ENCODE measurements at places on chromosomes 2 and 18.

DNA sequence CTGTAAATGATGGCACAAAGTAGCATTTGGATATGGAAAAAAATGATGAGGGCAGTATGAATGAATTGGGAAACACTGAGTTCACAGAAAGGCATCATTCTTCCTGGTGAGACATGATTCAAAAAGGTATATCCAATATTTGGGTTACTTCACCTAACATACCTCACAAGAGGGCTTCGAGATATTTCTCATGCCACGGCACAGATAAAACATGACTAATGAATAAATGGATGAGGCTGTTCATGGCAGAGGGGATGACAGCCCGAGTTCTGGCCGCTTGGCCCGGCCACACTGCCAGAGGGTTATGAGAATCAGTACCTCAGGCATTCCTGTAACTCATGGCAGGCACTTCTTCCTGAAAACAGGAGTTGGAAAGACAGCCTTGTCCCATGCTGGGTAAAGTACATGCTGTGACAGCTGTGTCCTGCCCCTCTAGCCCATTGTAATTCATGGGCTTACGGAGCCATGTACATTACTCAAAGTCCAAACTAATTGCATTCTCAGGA lies 116.0 kb upstream of the ACVR1C start:
- no peak for DNase-seq

- DNase-seq, result no peak
These were observed 209.9 kb downstream of the TFCP2L1 start for GRCh38 chr2:121075006-121075551.

DNA sequence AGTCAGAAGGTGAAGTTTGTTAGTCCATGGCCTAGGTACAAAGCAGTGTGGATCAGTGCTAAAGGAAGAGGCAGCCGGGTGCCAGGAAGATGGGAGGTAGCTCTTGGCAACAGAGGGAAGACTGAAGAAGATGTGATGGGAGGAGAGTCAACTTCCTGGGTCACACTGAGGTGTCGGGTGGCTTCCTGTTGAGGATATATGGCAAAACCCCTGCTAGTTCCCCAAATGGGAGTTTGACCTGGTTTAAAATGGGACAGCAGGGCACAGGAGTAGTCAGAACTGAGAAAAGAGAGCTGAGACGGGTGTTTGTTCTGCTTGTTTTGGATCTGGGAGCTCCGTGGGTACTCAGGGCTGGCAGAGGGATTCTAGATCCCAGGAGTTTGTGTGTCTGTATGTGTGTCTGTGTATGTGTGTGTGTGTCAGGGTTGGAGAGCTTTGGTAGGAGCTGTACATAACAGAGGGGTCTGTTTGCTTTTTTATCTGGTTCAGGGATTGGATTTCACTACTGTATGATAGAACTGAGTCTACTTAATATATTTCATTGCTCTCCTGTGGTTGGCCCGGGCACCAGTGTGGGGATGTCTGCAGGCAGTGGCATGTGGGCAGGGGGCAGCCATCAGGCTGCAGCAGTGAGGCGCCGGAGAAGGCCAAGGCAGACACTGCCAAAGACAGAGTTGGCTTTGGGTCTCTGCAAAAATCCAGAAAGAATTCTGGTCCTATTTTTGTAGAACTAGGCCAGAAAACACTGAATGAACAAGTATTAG lies 17.1 kb downstream of the MXD1 start:
- no peak for DNase-seq

GRCh38 chr2:168015274-168015953 lies 232.0 kb downstream of the STK39 start:
- no peak for DNase-seq

- DNase-seq, result no peak
These were observed 236.3 kb upstream of the SPRED2 start for GRCh38 chr2:65668744-65669143.

DNA sequence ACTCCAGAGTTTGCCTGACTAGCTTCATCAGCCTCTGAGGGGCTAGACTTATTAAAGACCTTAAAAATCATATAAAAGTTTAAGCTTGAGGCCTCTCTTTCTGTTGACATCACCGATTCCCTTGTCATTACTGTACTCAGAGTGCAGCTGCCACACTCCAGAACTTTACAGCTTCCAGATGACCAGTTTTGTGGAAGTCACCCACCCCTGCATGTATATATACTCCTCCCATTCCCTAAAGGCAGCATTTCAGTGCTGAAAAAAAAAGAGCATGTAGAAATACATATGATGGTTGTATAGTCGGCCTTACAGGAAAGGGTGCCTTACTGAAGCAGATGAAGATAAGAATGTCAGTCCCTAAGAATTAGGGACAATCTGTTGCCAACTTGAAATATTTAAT lies 117.3 kb downstream of the FEZ2 start:
- DNase-seq, result no peak

DNA sequence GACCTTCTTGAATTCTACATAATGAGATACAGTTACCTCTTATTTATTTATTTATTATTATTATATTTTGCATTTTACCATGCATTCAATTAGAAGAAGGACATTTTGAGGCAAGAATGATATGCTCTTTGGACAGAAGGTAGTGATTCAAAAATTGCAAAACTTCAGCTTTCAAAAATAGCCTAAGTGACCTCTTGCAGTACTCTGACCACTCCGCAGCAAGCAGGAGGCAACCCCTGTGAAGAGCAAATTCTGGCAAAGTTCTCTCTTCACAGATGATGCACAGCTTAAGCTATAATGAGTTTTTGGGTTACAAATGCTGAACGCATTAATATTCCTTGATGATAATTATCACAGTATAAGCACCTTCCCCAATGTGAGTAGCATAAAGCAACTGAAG lies 170.0 kb downstream of the ZNF521 start:
- no peak for DNase-seq

DNA sequence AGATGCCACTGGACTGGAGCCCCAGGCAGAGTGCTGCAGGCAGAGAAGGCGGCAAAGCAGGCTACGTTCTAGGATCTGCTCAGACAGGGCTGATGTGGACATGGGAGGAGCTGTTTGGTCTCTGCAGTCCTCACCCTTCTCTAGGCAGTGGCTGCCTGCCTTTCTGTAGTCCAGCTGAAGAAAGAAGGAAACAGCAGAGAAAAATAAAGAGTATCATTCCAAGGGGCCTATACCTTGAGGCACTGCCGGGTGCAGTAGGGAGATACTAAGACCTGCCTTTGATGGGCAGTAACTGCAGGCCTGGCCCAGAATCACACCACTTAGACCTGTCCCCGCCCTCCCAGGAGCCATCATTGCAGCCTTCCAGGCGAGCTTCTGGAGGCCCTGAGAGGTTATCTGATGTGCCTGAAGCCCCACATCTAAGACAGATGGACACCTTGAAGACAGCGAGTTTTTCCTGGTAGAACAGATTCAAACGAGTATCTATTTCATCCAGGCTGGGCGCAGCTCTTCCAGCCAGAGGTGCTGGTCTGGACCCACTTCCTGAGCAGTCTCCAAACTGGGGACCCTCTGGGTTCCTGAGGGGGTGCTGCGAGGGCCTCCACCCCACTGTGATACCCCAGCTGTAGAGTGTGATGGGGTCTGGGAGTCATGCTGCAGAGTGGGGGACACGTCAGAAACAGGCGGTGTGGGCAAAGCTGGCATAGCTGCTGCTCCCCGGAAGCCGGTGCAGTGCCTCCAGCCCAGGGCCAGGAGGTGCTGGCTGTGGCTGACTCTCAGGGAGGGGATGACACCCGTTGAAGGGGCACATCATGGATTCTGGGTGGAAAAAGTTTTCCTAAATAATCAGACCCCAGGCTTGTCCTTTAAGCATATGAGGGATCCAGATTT lies 87.3 kb upstream of the OTOS start:
- no peak for DNase-seq

GRCh38 chr2:96636551-96637171 lies 1.5 kb downstream of the KANSL3 start:
- DNase-seq, result no peak

GRCh38 chr2:73987109-73987947 lies 2.6 kb downstream of the TET3 start:
- no peak for DNase-seq

DNA sequence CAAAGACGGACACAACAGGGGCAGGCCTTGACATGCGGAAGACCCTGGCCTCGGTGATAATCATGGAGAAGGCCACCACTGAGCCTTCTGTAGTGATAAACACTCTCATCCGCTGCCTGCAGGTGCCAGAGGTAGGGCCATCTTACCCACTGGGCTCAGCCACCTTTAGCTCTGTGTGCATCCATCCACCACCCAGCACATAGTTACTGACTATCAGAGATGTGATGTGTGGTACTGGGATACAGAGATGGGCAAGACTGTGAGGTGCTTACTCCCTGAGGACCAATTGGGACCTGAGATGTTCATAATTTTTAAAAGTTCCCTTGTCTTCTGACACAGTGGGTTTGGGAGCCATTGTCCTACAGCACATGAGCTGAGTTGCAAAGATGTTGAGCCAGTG lies 1.6 kb downstream of the MROH2A start:
- no peak for DNase-seq

DNA sequence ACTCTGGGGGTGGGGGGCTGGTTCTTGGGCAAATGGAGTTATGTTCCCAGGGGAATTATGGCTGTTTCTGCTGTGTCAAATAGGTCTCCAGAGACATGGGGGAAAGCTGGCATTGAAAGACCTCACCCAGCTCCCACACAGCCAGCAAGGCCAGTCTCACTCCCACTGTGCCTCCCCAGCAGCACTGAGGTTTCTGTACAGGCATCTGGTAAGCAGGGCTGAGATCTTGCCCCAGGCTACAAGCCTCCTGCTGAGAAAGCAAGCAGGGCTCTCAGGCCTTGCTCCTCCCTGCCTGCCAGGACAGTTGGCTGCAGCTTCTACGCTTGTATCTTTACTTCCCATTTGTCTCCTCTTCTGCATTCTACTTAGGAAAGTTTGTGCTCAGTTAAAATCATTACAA lies 50.5 kb upstream of the FHOD3 start:
- no peak for DNase-seq

DNA sequence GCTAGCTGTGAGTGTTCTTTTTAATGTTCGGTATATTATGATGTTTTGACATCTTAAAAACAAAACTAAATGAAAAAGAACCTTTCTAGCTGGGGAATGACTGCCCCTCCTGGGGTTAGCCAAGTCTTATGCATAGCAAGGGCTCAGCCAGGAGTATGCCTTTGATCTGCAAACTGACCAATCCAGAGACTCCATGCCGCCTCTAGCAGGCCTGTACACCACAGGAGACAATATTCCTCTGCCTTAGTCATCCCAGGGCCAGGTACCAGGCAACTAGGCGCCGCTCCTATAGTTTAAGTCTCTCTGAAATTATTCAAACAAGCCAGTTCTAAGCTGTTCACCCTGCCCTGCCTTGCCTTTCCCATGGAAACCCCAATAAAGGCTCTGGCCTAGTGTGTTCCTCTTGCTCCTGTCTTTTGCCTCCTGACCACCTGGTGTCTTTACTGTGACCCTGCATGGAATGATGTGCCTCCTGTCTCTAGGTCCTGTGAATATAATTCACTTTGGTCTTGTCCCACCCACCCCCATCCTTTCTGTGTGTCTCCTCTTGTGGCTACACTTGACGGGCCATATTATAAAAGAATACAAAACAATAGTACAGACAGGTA lies 52.0 kb upstream of the CHN1 start:
- no peak for DNase-seq

GRCh38 chr2:62471816-62472215 lies 34.2 kb downstream of the TMEM17 start:
- DNase-seq, result no peak

DNA sequence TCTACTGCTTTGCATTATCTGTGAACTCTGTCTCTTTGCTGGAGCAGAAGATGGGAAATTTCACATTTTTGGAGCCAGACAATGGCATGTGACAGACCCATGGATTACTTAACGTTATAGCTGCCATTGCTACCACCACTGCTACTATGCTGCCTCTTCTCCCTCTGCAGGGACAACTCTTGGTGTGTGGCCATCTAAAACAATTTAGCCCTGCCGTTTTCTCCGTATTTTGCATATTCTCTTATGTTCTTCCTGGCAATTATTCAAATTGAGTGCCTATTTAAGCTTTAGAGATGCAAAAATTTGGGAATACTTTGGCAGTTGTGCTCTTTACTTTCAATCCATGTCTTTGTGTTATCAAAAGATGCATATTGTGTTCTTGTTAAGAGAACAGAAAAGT lies 386.8 kb downstream of the XIRP2 start:
- DNase-seq, result no peak

DNA sequence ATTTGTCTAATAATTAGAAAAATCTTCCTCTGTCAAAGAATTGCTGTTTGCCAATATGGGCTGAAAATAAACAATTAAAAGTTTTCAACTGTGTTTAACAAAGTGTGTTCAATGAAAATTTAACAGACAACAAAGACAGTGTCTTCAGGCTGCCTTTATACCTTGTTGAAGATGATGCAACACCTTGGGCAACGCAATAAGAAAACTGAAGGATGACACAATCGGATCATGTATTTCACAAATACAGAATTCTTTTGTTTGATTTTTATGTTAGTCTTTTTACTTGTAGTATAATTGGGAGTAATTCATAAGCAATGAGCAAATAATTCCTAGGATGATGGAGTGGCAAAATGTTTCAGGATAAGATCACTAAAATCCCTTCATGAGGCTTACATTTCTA lies 27.8 kb downstream of the CHN1 start:
- DNase-seq, result no peak

GRCh38 chr2:171253279-171253678 lies 92.6 kb upstream of the TLK1 start:
- DNase-seq, result no peak

DNA sequence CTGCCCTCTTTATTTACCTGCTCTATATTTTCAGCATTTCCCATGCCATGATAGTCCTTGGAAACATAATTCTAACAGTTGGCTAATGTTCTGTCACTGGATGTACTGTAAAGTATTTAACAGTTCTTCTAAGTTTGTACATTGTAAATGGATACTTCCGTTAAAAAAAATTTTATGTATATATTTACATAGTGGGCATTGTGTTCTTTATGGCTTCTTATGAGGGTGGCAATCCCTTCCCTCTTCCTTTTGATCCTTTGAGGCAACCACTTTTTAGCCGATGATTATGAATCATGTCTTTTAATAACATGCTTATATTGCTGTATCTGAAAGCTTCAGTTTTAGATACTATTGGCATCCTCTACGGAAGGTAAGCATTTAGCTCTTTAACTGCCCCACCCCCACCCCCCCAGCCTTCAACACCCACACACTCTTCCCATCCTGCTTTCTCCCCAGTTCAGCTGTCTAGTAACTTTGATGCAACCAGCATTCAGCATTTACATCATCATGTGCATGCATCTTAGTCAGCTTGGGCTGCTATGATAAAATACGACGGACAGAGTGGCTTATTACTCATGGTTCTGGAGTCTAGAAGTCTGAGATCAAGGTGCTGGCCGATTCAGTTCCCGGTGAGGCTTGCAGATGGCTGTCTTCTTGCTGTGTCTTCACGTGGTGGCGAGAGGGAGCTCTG lies 21.0 kb upstream of the EDAR start:
- DNase-seq, result no peak

DNA sequence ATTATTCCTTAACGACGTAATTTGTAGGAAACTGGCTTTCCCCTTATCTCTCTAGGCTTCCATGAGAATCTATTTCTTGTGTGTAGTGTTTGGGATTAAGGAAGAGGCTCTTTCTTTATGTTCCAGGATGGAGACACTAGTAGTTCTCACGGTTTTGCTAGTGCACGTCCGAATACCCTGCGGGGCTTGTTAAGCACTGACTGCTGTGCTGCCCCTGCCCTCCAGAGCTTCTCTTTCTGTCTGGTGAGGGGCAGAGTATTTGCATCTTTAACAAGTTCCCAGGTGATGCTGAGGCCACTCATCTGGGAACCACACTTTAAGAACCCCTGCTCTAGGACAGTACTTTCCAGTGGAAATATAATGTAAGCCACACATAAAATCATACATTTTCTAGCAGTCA lies 76.4 kb downstream of the SPATS2L start:
- no peak for DNase-seq

All from NCI-H1436 treated with DMSO at 0.1 percent for 48 hours (cell line).